ENCODE measurements at places on chromosomes 12 and 14. TPM values are rescaled to one million over a fixed set of nuclear protein-coding genes. Genes with fewer than 3 reads are reported as not detected.

- no peak for DNase-seq
Measured at GRCh38 chr14:105665247-105665950, 139.0 kb downstream of the TMEM121 start.

GRCh38 chr12:2754208-2754607 is 40.6 kb upstream of the FKBP4 start:
- no peak for DNase-seq

- DNase-seq, result peak; percentile 76
Measured at GRCh38 chr14:34981743-34982420, 910 bp upstream of the SRP54 start.

GRCh38 chr12:56510786-56511185 is 10.8 kb upstream of the RBMS2 start:
- DNase-seq, result no peak

- DNase-seq, result no peak
Measured at GRCh38 chr12:113889891-113890581, 76.1 kb downstream of the RBM19 start.

GRCh38 chr12:24661657-24662096 is 287.2 kb downstream of the BCAT1 start:
- peak; percentile 18 for DNase-seq

DNA sequence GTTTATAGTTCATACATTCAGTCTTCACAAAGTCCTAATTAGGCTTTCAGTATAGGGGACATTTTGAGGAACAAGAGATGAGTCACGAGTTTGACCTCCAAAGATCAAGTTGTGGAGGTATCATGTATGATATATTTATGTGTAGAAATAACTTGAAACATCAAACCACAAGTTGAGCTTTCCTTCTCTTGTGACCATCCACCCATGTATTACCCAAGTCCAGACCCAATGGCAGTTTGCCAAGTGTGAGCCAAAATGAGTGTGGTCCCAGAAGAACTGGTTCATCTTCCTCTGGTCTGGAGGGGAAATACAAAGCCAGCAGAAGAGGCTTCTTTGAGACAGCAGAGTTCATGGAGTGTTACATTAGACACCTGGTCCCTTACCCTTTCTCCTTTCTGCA is 104.9 kb downstream of the ATP23 start:
- no peak for DNase-seq

GRCh38 chr14:61953602-61954001 is 191.4 kb downstream of the SNAPC1 start:
- no peak for DNase-seq

GRCh38 chr12:117580015-117580717 is 218.7 kb upstream of the NOS1 start:
- DNase-seq, result no peak

DNA sequence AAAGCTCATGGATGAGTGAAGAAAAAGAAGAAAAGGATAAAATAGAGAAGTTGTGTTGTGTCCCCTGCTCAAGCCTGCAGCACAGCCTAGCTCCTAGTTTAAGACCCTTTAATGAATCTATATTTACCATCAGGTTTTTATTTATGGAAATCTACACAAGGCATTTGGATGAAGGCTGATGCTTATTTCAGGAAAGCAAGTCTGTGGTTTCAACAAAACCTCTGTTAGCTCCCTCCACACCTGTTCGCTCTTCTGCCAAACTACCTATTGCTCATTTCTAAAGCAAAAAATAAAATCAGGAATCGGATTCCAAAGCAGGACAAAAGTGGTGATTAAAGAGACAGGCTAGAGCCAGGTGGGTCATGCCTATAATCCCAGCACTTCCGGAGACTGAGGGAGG is 18.9 kb upstream of the MAP3K9 start:
- no peak for DNase-seq

- no peak for DNase-seq
Measured at GRCh38 chr14:83714151-83714550, 1815.8 kb upstream of the FLRT2 start.

DNA sequence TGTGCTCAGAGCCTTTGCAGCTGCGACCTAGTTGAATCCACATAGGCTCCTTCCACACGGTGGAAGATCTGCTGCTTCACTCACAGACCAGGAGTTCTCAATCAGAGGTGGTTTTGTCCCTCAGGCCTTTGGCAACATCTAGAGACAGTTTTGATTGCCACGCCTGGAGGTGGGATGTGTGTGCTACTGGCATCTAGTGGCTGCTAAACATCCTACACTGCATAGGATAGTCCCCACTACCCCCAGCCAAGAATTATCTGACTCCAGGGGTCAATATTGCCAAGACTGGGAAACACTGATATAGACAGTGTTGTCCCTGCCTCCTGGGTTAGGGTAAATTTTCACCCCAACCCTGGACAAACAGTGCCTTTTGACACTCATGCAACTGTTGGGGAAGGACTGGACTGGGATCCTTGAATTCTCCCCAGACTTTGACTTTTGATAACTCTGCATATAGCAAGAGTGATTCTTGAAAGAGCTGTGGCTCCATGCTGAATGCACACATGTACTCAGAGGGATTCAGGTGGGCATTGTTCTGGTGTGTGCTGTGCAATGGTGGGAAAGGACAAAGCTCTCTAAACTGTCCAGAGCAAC is 39.8 kb downstream of the BAZ2A start:
- DNase-seq, result no peak

DNA sequence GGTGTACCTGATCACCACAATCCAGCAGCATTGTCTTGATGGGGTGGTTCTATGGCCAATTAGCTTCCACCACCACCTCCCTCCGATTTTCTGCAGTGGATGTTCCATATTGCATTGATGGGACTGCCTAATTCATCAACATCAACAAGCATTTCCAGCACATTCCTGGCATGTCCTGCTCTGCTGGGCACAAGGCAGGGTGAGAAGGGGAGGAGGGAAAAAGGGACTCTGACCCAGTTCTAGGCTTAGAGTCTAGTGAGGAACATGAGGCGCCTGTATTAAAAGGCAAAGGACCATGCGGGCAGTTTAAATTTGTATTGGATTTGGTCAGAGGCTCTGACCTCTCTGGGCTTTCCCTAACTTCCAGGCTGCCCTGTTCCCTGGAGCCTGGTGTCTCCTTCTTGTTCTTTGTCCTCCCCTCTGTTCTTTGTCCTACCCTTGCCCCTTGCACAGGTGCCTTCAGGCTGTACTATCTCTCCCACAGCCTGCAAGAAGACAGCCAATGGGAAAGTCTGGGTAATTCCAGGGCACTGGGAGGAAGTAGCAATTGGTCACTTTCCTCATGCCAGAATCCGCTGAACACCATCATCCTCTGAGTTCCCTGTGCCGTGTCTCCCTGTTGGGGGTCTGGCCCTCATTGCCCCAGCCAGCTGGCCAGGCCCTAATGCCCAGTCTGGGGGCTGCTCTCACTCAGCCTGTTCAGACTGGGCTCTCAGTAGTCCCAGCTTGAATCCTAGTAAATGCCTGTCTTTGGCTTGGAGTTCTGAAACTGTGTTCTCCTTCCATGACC is 43.3 kb downstream of the TSPAN11 start:
- no peak for DNase-seq

GRCh38 chr14:61555056-61555838 is 140.1 kb upstream of the HIF1A start:
- DNase-seq, result no peak

GRCh38 chr12:55820679-55821078 is 2.8 kb downstream of the ORMDL2 start:
- DNase-seq, result no peak

DNA sequence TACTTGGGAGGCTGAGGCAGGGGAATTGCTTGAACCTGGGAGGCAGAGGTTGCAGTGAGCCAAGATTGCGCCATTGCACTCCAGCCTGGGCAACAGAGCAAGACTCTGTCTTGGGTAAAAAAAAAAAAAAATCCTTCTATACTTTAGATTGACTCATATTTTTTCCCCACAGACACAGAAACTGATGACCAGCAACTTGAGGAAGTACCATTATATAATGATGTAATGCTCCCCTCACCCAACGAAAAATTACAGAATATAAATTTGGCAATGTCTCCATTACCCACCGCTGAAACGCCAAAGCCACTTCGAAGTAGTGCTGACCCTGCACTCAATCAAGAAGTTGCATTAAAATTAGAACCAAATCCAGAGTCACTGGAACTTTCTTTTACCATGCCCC is 24.3 kb upstream of the SNAPC1 start:
- DNase-seq, result no peak

GRCh38 chr14:61444215-61444768 is 122.9 kb downstream of the PRKCH start:
- DNase-seq, result no peak

DNA sequence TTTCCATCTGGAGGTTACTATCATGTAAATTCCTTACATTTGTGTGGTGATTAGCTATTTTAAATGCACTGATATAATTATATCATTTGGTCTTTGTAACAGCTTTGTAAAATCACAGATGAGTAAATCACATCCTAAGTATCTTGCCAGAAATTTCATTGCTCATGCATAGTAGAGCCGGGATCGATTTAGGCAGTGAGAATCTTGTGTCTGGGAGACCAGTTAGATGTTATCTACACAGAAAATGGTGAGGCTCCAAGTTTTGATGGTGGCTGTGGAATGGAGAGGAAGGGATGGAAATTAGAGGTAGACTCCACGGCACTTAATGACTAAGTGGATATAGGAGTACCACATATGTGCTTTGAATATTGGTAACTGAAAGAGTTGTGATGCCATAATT is 156.3 kb downstream of the MSRB3 start:
- no peak for DNase-seq

- DNase-seq, result peak; percentile 99
Measured at GRCh38 chr12:50924439-50925341, 27.7 kb upstream of the HIGD1C start.

- DNase-seq, result no peak
Measured at GRCh38 chr14:95557832-95558231, 23.0 kb downstream of the GLRX5 start.

- DNase-seq, result no peak
Measured at GRCh38 chr12:123659996-123660727, 10.8 kb upstream of the TCTN2 start.

DNA sequence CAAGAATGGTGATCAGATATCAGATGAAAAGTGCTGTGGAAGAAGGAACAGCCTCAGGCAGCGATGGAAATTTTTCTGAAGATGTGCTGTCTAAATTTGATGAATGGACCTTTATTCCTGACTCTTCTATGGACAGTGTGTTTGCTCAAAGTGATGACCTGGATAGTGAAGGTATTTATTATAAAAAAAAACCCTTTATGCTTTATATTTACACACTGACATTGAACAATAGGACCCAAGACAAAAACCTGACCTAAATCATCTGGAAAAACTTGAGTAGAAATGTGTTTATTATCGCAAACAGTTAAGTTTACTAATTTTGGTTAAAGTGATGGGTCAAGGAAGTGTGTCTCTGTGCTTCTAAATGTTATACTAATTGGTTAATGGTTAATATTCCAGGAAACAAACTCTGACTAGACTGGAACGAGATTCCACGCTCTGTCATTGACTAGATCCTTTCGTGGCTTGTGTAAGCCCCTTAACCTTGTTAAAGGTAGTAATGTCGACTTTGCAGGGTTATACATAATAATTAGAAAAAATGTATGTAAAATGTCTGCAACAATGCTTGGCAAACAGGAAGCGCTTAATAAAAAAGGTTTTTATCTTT is 62.7 kb downstream of the LRRK2 start:
- DNase-seq, result no peak

DNA sequence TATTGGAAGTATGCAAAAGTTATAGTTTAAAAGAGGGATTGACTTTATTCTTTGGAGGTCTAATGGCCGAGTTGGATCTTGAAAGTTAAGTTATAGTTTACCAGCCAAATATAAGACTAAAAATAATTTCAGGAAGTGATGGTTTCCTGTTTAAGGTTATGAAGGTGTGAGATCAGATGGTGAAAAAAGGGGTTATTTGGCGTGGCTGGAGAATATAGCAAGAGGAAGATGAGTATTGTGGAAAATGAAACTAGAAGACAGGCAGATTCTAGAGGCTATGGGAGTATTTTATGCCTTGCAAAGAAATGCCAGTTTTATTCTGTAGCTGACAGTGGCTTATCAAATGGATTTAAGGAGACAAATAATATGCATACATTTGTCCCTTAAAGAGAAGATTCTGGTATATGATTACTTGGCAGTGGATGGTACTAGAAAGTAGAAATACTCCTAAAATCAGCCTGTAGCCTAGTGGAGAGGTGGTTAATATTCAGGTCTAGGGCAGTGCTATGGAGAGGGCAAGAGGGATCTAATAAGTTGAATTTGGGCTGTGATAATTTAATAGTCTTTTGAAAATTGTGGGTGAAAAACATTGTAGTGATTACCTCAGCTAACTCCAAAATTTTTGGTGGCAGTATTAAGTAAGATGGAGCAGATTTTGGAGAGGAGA is 1091.8 kb upstream of the ATXN7L3B start:
- DNase-seq, result no peak

- no peak for DNase-seq
Measured at GRCh38 chr12:115872919-115873357, 404.6 kb downstream of the MED13L start.

DNA sequence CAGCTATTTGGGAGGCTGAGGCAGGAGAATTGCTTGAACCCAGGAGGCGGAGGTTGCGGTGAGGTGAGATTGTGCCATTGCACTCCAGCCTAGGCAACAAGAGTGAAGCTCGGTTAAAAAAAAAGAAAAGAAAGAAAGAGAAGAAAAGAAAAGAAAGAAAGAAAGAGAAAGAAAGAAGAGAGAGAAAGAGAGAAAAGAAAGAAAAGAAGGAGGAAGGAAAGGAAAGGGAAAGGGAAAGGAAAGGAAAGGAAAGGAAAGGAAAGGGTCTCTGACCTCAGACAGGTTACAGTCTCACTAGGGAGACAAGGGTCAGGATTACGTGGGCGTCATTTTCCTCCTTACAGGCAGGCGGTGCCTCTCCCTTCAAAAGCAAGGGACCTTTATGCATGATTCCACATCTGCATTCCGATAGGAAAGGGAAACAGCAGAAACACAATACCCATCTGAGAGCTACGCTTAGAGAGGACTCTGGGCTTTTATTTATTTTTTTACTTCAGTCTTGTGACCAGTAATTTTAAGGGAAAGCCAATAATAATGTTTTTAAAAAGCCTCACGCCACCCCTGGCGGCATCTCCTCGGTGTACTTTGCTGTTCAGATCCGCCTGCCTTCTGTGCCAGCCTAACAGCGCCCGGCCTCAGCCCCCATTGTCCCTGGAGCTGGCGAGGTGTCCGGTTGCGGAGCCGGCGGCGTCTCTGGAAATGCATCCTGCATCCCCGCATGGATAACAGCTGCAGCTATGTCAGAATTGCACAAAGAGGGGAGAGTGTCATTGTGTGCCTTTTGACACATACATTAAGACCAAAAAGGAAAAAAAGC is 945 bp upstream of the HIP1R start:
- DNase-seq, result peak; percentile 70

Gene FGF23
- total RNA-seq, result not detected

Gene KRT74
- not detected for total RNA-seq

Gene TMEM179
- total RNA-seq, result 0.12 TPM

Gene C12orf50
- total RNA-seq, result 0.06 TPM

Gene TMEM263
- 73.9 TPM for total RNA-seq

Gene GRIP1
- 1.3 TPM for total RNA-seq

Gene FGD4
- total RNA-seq, result 35.1 TPM

Gene PRB2
- not detected for total RNA-seq

Gene TROAP
- total RNA-seq, result 1.2 TPM

Gene SERPINA3
- total RNA-seq, result 408 TPM

Gene TAMALIN
- total RNA-seq, result 31.4 TPM

Gene NR4A1
- 77.9 TPM for total RNA-seq

Gene IAPP
- total RNA-seq, result not detected

Measured in lung (tissue), 17 donors.